A172 (cell line): ENCODE measurements at places on chromosomes 5 and 9. TPM values are rescaled to one million over a fixed set of nuclear protein-coding genes. Genes with fewer than 3 reads are reported as not detected.

SPATA31C1 gene
- not detected in 2 replicates for total RNA-seq

- DNase-seq: no peak
Measured at GRCh38 chr9:133879615-133880014, 112.5 kb downstream of the VAV2 start.

GRCh38 chr9:14584571-14584970 is 108.7 kb downstream of the ZDHHC21 start:
- no peak for DNase-seq

DNA sequence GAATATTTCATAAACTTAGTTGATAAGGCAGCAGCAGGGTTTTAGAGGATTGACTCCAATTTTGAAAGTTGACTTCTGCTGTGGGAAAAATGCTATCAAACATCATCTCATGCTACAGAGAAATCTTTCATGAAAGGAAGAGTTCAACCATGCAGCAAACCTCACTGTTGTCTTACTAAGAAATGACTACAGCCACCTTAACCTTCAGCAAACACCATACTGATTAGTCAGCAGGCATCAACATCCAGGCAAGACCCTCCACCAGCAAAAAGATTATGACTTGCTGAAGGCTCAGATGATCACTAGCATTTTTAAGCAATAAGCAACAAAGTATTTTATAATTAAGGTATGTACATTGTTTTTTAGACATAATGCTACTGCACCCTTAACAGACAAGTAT is 7.6 kb downstream of the TMEM174 start:
- no peak for DNase-seq
